ENCODE measurements at places on chromosomes 6 and 20. TPM values are rescaled to one million over a fixed set of nuclear protein-coding genes. Genes with fewer than 3 reads are reported as not detected.

DNA sequence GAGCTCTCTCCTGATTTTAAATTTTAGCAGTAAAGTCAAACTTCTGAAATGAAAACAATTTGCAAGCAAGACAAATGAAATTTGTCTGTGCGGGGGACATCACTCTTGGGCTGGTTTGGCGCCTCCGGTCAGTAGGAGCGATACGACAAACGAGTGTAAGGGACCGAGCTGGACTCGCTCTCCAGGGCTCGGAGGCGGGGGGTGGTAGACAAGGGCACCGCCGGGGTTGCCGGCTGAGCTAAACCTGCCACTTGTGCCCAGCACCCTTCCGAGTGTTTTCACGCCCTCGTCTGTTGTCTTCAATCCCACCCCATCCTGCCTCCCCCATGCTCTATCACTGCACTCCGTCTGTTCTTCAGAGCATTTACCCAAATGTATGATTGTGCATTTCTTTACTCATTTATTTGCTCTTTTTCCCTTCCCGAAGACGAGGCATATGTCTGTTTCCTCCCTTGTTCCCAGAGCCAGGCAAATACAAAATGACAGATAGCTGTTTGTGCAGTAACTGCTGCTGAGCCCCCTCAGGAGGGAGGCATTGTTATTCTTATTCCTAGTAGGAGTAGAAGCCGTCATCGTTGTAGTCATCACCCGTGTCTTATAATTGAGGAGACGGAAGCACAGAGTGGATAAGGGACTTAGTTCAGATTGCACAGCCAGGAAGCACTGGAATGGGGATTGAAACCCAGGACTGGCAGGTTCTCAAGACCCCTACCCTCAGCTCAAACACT lies 62.8 kb upstream of the APCDD1L start:
- no peak for DNase-seq

DNA sequence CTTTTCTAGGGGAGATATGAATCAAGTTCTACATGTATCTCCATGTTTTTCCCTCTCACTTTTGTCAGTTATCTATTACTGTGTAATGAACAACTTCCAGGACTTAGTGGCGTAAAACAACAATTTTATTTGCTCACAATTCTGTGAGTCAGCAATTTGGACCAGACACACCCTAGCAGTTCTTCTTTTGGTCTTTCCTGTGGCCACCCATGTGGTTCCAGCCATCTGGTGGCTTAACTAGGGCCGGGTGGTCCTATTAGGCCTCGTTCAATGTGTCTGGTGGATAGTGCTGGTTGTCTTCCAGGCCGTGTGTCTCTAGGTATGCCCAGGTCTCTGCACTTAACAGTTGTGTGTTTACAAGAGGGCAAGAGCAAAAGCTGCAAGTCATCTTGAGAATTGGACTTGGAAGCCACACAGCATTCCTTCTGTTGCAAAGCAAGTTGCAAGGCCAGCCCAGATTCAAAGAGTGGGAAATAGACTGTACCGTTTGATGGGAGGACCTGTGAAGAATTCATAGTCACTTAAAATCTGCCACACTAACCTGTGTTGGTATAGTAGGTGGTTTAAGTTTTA lies 20.8 kb upstream of the SLC35D3 start:
- DNase-seq, result no peak

The TULP1 gene
- total RNA-seq, result not detected

- no peak for DNase-seq
These were observed 125.4 kb downstream of the DST start for GRCh38 chr6:56517155-56517745.

DNA sequence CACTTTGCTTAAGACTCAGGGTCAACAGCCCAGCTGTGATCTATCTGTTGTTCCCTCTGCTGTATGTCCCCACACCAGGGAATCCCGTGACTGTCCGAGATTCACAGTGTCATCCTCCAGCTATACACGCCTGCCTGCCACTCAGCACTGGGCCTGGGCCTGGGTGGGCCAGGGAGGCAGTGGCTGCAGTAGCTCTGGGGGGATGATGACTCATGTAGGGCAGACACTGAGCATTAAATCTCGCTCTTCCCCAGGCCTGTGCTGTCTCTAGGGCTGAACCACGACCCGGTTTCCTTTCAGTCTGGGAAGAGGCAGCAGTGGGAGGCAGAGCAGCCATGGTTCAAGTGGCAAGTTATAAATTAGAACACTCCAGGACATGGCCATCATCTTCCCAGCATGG lies 173.9 kb downstream of the LRFN2 start:
- no peak for DNase-seq

GRCh38 chr6:73236144-73236750 lies 11.0 kb upstream of the KHDC1L start:
- no peak for DNase-seq

The KCNK5 gene
- total RNA-seq, result 9.6 TPM

DNA sequence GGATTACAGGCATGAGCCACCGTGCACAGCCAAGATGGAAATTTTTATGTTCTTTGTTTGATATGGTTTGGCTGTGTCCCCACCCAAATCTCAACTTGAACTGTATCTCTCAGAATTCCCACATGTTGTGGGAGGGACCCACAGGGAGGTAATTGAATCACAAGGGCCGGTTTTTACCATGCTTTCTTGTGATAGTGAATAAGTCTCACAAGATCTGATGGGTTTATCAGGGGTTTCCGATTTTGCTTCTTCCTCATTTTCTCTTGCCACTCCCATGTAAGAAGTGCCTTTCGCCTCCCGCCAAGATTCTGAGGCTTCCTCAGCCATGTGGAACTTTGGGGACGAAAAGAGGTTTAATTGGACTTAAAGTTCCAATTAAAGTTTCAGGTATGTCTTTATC lies 14.6 kb downstream of the EEF1A1 start:
- no peak for DNase-seq

DNA sequence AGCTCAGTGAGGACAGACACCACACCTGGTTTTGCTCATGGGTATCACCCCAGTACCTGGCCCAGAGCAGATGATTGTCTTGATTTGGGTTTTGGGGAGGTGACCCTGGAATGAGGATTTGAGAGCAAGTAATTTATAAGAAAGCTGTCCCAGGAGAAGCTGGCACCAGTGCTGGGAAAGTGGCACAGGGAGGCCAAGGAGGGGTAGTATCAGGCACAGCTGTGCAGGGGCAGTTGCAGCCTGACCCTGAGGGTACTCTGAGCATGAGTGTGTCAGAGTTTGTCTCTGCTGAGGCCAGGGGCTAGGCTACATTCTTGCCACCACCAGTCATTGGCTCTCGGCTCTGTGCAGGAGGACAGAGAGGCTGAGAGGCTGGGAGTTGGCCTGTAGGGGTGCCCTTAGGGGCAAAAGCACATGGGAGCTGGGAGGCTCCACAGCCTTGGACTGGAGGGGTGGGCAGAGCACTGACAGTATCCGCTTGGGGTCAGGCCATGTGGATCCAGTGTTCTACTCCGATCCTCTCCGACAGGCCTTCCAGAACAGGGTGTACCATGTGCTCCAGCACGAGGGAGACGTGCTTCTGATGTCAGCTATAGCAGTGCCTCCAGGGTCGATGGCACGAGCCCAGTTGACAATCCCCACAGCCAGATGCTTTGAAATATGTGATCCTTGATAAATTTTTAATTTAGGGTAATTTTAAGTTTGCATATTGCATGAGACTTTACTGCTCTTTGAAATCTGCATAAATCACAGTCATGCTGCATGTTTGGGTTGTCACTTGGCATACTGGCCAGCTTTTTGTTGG lies 121.3 kb downstream of the PHACTR3 start:
- DNase-seq, result no peak

GRCh38 chr6:74598462-74599393 lies 607.1 kb downstream of the COL12A1 start:
- DNase-seq, result no peak

GRCh38 chr6:75024828-75025227 lies 181.0 kb downstream of the COL12A1 start:
- no peak for DNase-seq

The NUP43 gene
- total RNA-seq, result 20.5 TPM

The TMEM200A gene
- 0.19 TPM for total RNA-seq

The SPATS1 gene
- not detected for total RNA-seq

The PPP1R16B gene
- 22.0 TPM for total RNA-seq

DNA sequence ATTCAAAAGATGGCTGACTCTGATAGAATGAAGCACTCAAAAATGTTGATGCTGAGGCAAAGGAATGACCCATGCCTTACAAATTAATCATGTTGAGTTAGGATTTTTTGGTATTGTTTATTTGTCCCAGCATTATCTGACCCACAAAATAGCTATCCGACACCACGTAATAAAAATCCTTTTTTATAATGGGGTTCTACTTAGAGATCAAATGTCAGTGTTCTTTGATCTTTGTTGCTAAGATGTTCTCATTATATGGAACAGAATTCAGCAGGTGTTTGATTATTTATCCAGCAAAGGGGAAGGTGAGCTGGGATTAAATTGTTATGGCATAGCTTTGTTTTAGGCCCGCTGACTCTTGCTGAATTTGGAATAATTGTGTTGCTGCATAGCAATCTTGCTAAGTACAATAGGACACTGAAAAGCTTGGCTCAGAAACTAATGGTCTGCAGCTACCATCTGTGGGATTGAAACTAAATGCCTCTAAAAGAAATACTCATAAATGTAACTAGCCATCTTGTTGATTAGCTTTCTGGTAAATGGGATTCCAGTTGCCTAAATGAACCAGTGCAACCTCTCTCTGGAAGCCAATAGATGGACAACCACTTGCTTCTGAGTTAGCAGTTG lies 180.2 kb upstream of the HDAC2 start:
- no peak for DNase-seq

GRCh38 chr6:30889496-30889885 lies 5.2 kb downstream of the DDR1 start:
- DNase-seq, result no peak

DNA sequence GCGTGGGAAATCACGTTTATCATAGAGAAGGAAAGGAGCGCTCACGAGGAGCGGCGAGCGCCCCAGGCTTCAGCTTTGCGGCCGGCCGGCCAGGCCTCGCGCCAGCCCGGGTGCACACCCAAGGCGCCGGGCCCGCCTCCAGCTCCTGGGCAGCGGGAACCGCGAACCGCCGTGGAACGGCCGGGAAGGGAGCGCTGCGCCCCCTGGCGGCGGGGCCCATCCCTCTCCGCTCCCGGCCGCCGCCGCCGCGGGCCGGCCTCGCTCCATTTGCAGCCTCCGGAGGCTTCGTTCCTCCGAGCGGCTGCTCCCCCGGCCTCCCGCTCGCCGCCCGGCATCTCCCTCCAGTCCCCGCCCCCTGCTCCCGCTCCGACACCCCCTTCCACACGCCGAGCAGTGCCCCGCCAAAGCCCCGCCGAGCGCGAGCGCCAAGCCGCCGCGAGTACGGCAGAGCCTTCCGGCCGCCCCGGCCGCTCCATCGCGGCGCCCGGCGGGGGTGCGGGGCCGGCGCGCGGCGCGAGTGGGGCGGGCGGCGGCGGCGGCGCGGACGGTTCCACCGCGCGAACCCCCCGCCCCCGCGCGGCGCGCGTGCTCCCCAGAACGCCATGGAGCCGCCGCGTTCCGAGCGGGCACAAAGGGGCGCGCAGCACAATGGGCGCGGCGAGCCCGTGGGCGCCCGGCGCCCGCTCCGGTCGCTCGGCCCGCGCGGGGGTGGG lies 946 bp downstream of the BEND3 start:
- DNase-seq, result peak; percentile 64

- no peak for DNase-seq
These were observed 32.2 kb downstream of the PYGB start for GRCh38 chr20:25280051-25280573.

DNA sequence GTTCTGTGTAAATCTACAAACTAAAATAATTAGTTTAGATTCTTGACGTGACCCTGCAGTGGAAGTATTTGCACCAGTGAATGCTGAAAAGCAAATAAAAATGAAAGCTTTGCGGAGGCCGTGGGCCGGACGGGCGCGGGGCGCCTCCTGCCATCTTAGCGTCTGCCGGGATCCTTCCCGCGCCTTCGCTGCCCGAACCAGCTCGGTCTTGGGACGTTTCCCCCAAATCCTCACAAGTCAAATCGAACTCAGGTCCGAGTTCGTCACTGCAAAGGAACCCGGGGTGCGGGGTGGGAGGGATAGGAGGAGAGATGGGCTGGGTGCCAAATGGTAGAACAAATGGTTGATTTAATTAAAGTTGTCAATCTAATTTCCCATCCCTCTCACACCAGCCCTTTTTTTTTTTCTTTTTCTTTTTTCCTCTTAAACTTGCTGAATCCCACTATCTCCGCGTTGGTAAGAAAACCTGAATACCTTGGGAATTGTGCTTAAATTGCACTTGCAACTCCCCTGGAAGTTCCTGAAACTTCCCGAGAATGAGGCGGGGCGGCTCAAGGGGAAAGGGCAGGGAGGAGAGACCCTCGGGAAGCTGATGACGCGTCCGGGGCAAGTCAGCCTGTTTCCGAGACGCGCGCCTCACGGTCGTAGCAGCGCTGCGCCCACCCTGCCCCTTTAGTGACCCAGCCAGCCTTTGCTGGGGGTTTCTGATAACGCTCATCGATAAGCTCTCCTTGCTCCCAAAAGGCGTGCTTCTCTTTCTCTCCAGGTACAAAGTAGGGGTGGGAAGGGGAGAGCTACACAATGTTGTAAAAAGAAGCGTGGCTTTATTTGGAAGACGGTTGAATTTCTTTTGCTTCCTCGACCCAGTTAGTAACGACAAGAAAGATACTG lies 1.8 kb downstream of the GJA1 start:
- no peak for DNase-seq

DNA sequence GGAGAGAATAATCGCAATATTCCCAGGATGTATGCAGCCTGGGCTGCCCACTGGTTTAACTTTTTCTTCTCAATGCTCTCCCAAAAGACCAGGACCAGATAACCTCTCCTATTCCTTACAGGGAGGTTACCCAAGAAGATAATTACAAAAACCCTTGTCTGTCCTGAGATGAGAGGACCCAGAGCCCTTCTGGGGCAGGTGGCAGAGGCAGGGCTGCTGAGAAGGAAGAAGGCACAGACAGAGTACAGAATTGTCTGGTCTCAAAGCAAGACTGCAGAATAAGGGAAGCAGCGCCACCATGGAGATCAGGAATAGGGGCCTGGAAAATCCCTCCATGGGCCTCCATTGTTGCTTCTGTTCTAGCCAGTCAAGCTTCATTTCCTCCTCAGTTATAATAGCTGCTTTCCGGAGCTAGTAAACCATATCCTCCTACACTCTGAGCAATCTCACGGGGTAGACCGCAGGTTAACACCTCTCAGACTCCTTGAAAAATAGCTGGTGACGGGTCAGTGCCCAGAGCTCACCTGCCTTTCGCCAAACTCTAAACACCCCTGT lies 463 bp upstream of the HLA-DMB start:
- DNase-seq, result peak; percentile 57

DNA sequence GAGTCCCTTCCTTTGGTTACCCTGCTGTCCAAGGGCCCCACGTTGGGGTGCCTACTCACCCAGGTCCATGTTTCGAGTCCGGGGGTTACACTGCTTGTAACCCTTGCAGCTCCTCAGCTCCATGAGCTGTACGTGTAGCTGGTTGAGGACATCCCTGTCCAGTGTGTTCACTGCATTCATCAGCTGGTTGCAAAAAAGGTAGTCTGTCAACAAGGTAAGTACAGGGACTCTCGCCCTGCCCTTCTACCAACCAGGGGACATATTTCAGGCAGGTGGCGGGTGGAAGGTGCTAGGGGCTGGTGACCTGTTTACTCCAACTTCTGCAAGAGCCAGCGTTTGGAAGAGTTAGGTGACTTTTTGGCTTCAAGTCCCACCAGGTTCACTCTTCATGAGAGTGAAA lies 123.6 kb downstream of the SULF2 start:
- DNase-seq, result no peak

The DLK2 gene
- total RNA-seq, result 1.6 TPM
